ENCODE measurements at places on chromosomes 13 and 19. TPM values are rescaled to one million over a fixed set of nuclear protein-coding genes. Genes with fewer than 3 reads are reported as not detected.

DNA sequence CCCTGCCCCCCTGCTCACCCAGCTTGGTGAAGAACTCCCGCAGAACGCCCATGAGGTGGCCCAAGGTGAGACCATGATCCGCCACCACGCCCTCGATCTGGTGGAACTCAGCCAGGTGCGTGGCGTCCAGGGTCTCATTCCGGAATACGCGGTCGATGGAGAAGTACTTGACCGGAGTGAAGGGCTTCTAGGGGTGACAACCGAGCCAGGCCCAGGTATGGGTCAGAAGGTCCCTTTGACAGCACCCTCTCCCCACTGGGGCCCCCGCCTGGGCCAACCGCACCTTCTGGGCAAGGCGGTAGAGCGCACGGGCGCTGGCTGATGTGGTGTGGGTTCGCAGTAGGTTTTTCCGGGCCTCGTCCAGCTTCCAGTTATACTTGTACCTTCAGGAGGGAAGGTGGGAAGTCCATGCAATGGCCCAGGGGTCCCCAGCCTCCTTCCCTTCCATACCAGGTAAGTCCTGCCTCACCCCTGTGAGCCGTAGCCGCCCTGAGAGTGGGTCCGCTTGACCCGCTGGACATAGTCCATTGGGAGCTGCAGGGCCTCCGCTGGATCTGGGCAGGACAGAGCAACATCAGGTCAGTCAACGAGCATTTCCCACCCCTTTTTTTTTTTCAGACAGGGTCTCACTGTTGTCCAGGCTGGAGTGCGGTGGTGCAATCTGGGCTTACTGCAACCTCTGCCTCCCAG, 5.7 kb upstream of the SYCE2 start:
- H3K4me1 ChIP-seq = peaks cover 3% of the 10 kb centered on the region
- H3K36me3 ChIP-seq = peaks cover 44% of the 10 kb centered on the region

Gene CFD
- total RNA-seq = 1.8 TPM

- H3K4me1 ChIP-seq = no peaks in the 10 kb centered on the region
- no peaks in the 10 kb centered on the region for H3K36me3 ChIP-seq
- no peaks in the 10 kb centered on the region for H3K27me3 ChIP-seq
- no peak overlapping the region for H3K4me3 ChIP-seq
- no peak overlapping the region for H3K27ac ChIP-seq
These were observed 1419.4 kb upstream of the SLC10A2 start for GRCh38 chr13:104485571-104485970.

Gene BRME1
- 7.3 TPM for total RNA-seq

- H3K4me3 ChIP-seq = no peak overlapping the region
- DNase-seq = no peak
- H3K27ac ChIP-seq = no peak overlapping the region
- H3K4me1 ChIP-seq = peaks cover 49% of the 10 kb centered on the region
- peaks cover 29% of the 10 kb centered on the region for H3K36me3 ChIP-seq
These were observed 10.3 kb downstream of the ACTN4 start for GRCh38 chr19:38657633-38658222.

GRCh38 chr19:6725513-6726231, 5.2 kb upstream of the C3 start:
- H3K4me3 ChIP-seq = no peak overlapping the region
- no peaks in the 10 kb centered on the region for H3K27me3 ChIP-seq
- DNase-seq = no peak

- H3K4me1 ChIP-seq = peaks cover 17% of the 10 kb centered on the region
- DNase-seq = peak; percentile 4
- no peak overlapping the region for H3K27ac ChIP-seq
- no peaks in the 10 kb centered on the region for H3K27me3 ChIP-seq
- H3K4me3 ChIP-seq = peak overlapping the region; percentile 96
These were observed 870 bp downstream of the ZNF442 start for GRCh38 chr19:12364391-12365235.

GRCh38 chr13:33636243-33636642, 181.7 kb upstream of the RFC3 start:
- DNase-seq = no peak
- peaks cover 1% of the 10 kb centered on the region for H3K36me3 ChIP-seq
- H3K27ac ChIP-seq = no peak overlapping the region
- peaks cover 15% of the 10 kb centered on the region for H3K27me3 ChIP-seq
- no peak overlapping the region for H3K4me3 ChIP-seq

Gene CD209
- total RNA-seq = not detected

Gene SCN1B
- total RNA-seq = 0.45 TPM

- H3K36me3 ChIP-seq = peaks cover 18% of the 10 kb centered on the region
- no peak for DNase-seq
- peak overlapping the region; percentile 7 for H3K4me3 ChIP-seq
- peaks cover 29% of the 10 kb centered on the region for H3K4me1 ChIP-seq
These were observed 15.9 kb downstream of the PGLS start for GRCh38 chr19:17527326-17527725.

DNA sequence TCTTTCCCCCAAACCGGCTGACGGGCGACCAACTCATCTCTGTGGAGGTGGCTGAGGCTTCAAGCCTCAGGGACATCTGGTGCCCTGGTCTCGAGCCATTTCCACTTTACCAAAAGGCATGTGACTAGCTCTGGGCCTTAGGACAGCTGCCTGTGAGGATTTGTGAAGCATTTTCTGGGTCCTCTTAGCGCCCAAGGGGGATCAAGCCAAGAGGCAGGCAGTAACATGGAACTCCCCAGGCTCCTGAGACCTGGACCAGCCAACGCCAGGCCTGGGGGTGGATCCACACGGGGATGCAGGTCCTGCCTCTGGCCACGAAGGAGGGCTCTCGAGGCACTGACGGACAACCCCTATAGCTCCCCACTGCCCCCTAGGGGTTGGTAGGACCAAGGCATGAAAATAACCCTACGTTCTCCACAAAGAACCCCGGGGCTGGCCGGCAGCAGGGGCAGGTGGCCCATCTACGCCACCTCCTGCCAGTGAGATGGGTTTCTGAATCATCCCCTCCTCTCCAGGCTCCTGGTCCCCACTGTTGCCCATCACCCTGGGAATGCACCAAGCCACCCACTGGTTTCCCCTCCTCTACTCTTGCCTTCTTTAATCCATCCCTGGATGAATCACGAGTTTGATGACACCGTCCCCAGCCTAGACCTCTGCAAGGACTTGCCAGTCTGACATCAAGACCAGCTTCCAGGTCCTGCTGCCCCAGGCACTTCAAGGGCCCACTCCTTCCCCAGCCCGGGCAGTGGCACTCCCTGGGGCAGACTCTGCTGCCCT, 7.0 kb upstream of the MYDGF start:
- H3K27me3 ChIP-seq = no peaks in the 10 kb centered on the region
- H3K27ac ChIP-seq = no peak overlapping the region
- peak; percentile 42 for DNase-seq
- H3K36me3 ChIP-seq = peaks cover 7% of the 10 kb centered on the region

Gene KCNRG
- total RNA-seq = 0.37 TPM

- no peak for DNase-seq
- H3K27me3 ChIP-seq = peaks cover 47% of the 10 kb centered on the region
- no peak overlapping the region for H3K4me3 ChIP-seq
- H3K36me3 ChIP-seq = peaks cover 2% of the 10 kb centered on the region
- peaks cover 27% of the 10 kb centered on the region for H3K4me1 ChIP-seq
- no peak overlapping the region for H3K27ac ChIP-seq
These were observed 7.8 kb downstream of the LYL1 start for GRCh38 chr19:13094771-13095392.

Gene U2AF2
- 341 TPM for total RNA-seq

Gene ZNF611
- 15.1 TPM for total RNA-seq

Gene KIR2DL4
- not detected for total RNA-seq

GRCh38 chr13:75442736-75443234, 39.2 kb downstream of the TBC1D4 start:
- no peaks in the 10 kb centered on the region for H3K27me3 ChIP-seq
- H3K4me1 ChIP-seq = no peaks in the 10 kb centered on the region
- H3K27ac ChIP-seq = no peak overlapping the region
- H3K4me3 ChIP-seq = no peak overlapping the region
- no peaks in the 10 kb centered on the region for H3K36me3 ChIP-seq

Gene DLEU7
- total RNA-seq = not detected

GRCh38 chr19:43561139-43561970, 14.0 kb downstream of the XRCC1 start:
- H3K4me3 ChIP-seq = no peak overlapping the region
- peak overlapping the region; percentile 84 for H3K27ac ChIP-seq
- peaks cover 38% of the 10 kb centered on the region for H3K36me3 ChIP-seq
- DNase-seq = no peak
- H3K4me1 ChIP-seq = peaks cover 46% of the 10 kb centered on the region
- no peaks in the 10 kb centered on the region for H3K27me3 ChIP-seq

DNA sequence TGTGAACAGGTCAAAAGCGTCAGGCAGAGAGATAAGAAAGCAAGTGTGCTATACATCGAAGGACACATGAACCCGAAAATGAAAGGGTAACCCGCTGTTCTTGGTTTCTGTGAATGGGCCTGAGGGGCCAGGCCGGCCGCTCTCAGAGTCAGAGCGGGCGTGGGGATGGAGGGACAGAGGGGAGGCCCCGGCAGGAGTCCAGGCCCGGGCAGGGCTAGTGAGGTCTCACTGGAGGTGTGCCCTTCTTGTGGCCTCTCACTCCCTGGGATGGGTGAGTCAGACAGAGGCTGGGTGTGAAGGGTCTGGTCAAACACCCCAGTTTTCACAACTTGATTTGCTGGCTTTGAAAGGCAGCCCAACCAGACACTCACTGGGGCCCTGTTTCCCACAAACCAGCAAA, 17.4 kb upstream of the NDUFS7 start:
- H3K36me3 ChIP-seq = peaks cover 21% of the 10 kb centered on the region
- H3K27ac ChIP-seq = no peak overlapping the region
- no peak overlapping the region for H3K4me3 ChIP-seq

GRCh38 chr13:41942462-41943094, 18.3 kb downstream of the VWA8 start:
- H3K4me3 ChIP-seq = no peak overlapping the region
- peaks cover 22% of the 10 kb centered on the region for H3K4me1 ChIP-seq
- no peak for DNase-seq
- peaks cover 45% of the 10 kb centered on the region for H3K36me3 ChIP-seq

DNA sequence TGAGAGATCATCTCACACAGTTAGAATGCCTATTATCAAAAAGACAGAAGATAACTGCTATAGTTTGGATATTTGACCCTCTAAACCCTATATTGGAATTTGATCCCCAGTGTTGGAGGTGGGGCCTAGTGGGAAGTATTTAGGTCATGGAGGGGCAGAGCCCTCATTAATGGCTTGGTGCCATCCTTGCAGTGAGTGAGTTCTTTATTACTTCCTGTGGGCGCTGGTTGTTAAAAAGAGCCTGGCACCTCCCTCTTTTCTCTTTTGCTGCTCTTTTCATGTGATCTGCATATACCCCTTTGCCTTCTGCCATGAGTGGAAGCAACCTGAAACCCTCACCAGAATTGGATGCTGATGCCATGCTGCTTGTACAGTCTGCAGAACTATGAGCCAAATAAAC, 66.8 kb downstream of the TDRD3 start:
- no peak for DNase-seq
- H3K27me3 ChIP-seq = no peaks in the 10 kb centered on the region
- H3K4me3 ChIP-seq = no peak overlapping the region
- H3K36me3 ChIP-seq = peaks cover 27% of the 10 kb centered on the region

Gene LYPD5
- 1.6 TPM for total RNA-seq

DNA sequence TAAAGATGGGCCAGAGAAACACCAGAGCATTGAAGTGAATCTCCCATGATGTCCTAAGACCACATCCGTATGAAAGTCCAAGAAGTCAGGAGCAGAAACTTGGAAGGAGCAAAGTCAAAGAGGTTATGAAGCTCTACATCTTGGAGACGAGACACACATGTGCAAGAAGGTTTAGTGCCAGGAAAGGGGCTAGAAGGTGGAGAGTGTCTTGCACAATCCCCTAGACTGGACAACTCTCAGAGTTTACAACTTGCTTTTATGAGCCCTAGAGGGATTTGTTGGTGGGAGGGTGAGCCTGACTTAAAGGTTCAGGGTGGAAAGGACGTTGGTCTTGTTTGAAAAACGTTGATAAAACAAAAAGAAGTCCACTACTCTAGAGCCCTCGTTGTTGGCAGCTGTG, 150.6 kb downstream of the GPC6 start:
- no peaks in the 10 kb centered on the region for H3K4me1 ChIP-seq
- H3K27ac ChIP-seq = no peak overlapping the region
- no peak for DNase-seq
- no peak overlapping the region for H3K4me3 ChIP-seq
- H3K36me3 ChIP-seq = no peaks in the 10 kb centered on the region

DNA sequence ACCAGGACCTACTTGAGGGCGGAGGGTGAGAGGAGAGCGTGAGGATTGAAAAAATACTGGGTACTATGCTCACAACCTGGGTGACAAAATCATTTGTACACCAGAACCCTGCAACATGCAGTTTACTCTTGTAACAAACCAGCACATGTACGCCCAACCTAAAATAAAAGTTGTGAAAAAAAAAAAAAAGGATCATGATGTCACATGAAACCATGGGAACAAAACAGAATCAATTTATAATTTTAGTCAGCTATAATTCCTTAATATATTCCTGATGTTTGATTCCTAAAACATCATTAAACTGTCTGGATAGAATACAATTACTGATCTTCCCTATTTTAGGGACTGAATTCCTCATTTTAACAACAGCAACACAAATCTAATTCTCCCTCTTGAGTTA, 160.6 kb upstream of the SPRY2 start:
- no peak for DNase-seq
- no peaks in the 10 kb centered on the region for H3K4me1 ChIP-seq
- no peak overlapping the region for H3K4me3 ChIP-seq
- no peak overlapping the region for H3K27ac ChIP-seq

GRCh38 chr13:79445968-79446645, 34.8 kb upstream of the NDFIP2 start:
- peaks cover 38% of the 10 kb centered on the region for H3K4me1 ChIP-seq
- peaks cover 1% of the 10 kb centered on the region for H3K36me3 ChIP-seq
- no peak for DNase-seq
- H3K4me3 ChIP-seq = no peak overlapping the region

Measured in activated naive CD8-positive, alpha-beta T cell treated with anti-CD3 and anti-CD28 coated beads for 36 hours (primary cell).